ENCODE measurements at places on chromosomes 2 and 18. TPM values are rescaled to one million over a fixed set of nuclear protein-coding genes. Genes with fewer than 3 reads are reported as not detected.

The ZNF24 gene
- 32.1 TPM for total RNA-seq

The LHCGR gene
- not detected for total RNA-seq

The PLEKHH2 gene
- 0.33 TPM for total RNA-seq

The NPHP1 gene
- total RNA-seq, result 4.6 TPM

The CCDC74B gene
- 2.9 TPM for total RNA-seq

The PARD3B gene
- total RNA-seq, result 18.1 TPM

The RUFY4 gene
- 0.29 TPM for total RNA-seq

The ZNF804A gene
- total RNA-seq, result 0.33 TPM

The TMEM247 gene
- total RNA-seq, result not detected

The ANKRD62 gene
- total RNA-seq, result not detected

The AUP1 gene
- total RNA-seq, result 96.4 TPM

The ACADL gene
- not detected for total RNA-seq

The SCN9A gene
- 0.96 TPM for total RNA-seq

All from vein endothelial cell (primary cell).